ENCODE measurements at places on chromosomes 16 and 17.

DNA sequence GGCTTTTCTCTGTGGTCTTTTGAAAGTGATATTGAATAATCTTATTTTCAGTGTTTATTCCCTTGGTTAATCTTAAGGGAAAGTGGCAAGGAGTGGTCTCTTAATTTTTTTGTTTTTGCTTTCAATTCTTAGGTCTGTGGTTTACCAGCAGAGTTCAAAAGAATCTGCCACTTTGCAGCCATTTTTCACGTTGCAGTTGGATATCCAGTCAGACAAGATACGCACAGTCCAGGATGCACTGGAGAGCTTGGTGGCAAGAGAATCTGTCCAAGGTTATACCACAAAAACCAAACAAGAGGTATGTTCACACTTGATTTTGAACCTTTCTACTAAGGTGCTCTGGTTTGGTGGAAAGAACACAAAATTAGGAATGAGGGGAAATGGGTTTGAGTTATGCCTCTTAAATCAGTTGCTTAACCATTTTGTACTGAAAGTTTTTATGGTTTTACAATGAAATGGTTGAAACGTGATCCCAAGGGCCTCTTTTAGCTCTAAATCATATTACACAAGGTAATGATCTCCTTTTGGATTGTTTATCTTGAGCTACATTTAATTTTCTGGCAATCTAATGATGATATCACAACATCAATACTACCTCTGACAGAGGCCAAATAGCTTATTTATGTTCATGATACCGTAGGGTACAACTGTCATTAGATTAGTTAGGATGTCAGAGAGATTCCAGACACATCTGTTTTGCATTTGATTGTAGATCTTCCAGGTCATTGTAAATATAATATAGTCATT lies 51.6 kb upstream of the CRISPLD2 start:
- DNase-seq: no peak

DNA sequence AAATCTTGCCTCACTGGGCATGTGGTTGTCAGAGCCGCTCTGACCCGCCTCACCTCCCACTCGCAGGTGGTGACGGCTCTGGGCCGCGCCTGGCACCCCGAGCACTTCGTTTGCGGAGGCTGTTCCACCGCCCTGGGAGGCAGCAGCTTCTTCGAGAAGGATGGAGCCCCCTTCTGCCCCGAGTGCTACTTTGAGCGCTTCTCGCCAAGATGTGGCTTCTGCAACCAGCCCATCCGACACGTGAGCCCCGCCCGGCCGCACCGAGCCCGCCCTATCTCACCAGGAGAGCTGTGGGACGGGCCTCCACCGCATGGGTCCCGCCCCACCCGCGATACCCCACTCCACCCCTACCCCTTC lies 4.0 kb downstream of the TGFB1I1 start:
- DNase-seq: no peak

DNA sequence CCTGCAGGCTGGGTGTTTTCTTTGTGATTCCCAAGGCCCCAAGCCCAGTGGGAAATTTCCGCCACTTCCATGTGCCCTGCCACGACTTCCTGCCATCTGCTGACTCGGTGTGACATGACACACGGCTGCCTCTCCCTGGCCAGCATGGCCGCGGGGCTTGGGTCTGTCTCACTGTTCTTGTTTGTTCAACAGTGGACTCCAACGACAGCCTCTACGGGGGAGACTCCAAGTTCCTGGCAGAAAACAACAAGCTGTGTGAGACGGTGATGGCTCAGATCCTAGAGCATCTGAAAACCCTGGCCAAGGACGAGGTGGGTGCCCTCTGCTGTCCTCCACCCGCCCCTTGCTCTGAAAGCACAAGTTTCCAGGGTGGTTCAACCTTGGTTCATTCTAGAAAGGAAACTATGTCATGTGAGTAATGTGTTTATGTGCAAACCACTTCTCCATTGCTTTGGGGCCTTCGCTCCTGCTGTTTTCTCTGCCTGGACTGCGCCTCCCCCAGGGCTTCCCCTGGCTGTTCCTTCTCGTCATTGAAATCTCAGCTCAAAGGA lies 26.8 kb downstream of the KNOP1 start:
- no peak for DNase-seq

DNA sequence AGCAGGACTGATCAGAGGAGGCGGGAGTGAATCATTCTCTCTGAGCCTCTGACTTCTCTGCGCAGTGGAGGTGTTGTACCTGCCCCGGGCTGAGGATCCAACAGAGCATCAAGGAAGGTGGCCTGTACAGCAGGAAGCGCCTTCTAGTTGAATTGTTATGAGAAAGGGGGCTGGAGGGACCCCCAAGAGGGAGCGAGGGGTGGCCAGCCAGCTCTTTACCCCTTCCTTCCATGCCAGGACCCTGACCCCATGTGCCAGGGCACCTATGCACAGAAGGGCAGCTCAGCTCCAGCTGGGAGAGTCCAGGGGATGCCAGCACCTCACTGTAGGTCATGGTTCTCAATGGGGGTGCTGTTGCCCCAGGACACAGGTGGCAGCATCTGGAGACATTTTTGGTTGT lies 149.3 kb downstream of the SDK2 start:
- no peak for DNase-seq

DNA sequence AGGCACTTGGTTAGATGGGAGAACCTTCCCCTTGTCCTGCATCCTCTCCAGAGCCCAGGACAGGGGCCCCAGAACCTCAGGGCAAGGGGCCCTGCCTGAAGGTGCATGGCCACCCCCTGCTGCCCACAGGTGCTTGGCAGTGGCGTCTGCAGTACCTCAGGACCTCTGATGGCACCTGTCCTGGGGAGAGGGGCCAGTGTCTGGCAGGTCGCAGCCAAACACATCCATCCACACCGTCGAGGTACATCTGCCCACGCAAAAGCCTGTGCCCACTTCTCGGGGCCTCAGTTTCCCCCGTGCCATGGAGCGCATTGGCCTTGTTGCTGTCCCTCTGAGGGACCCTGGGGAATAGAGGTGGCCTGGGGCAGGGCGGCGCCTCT lies 9.3 kb downstream of the MAP2K3 start:
- DNase-seq: no peak

DNA sequence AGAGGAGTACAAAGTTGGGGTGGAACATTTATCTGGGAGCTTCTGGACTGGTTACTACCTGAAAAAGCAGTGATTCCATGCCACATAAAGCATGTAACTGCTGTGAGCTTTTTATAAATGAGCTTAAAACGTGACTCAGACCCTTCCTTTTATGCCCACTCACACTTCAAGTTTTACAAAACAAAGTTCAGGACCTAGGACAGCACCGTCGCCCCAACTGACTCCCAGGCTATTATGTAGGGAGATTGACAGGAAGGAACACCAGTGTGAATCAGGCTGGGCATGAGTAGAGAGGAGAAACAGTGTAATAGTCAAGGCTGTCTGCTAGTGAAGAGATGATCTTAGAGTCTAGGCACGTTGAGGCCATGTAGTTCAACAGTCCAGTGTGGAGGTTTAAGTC lies 91.6 kb upstream of the DNAH9 start:
- DNase-seq: peak; percentile 49

DNA sequence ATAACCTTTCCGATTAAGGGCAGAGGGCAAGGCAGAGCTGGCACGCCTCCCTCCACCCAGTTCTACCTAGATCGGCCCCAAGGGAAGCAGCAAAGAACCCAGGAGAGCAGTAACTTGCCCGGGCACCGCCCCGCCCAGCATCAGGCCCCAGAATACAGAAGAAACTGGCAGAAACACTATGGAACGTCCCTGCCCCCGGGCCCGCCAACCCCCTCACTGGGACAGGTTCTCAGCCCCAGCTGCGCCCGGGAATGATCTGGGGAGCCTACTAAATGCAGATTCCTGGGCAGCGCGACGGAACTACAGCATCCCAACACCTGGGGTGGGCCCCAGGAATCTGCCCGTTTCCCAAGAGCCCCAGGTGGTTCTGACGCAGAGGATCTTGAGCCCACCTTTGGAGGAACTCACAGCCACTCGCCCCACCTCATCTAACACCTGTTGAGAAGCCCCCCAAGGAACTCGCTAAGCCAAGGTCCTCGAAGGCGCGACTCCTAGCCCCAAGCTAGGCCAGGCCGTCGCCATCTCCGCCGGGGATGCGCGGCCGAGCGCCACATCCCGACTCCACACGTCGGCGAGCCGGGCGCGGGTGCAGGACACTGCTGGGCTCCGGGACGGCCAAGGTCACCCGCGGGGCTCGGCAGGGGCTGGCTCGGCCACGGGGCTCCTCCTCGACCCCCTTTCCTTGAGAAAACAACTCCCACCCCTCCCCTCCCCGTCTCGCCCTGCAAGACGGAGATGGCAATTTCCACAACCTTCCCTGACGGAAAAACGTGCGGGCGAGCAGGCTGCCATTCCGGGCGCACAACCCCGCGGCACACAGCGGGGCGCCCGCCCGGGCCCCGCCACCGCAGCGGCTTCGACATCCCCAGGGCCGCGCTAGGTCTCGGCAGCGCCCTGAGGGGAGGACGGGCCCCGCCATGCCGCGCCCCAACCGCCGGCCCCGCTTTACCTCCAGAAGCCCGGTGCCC lies 913 bp downstream of the CDIP1 start:
- DNase-seq: no peak

- no peak for DNase-seq
Measured at GRCh38 chr17:61395409-61395982, 4.1 kb upstream of the TBX2 start.

GRCh38 chr17:17755715-17756114 lies 74.5 kb downstream of the RAI1 start:
- no peak for DNase-seq

DNA sequence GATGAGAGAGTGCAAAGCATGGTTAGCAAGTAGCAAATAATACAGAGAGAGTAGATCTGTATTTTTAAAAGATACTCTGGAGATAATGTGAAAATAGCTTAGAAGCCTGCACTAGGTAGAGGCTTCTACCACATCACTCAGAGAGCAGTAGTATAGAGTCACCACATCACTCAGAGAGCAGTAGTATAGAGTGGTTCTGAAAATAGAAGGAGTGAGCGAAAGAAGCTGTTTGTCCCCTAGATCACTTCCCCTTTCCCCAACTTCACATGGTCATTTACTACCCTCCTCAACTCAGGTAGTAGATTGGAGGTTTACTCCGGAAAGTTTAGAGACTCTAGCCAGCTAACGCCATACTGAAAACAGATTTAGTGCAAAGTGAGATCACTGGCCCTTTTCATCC lies 17.1 kb downstream of the DGKE start:
- no peak for DNase-seq

DNA sequence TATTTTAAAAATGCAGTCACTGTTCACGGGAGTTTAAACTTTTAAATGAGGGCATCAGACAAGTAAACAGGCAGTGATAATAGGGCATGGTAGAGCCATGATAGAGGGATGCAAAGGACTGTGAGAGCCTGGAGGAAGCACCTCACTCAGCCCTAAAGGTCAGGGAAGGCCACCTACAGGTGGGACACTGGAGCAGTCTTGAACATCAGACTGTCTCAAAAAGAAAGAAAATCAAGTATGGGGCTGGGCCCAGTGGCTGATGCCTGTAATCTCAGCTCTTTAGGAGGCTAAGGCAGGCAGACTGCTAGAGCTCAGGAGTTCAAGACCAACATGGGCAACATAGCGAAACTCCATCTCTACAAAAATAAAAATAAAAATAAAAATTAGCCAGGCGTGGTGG lies 31.0 kb upstream of the DHRS7B start:
- DNase-seq: no peak

GRCh38 chr17:67520916-67521774 lies 144.1 kb downstream of the PITPNC1 start:
- DNase-seq: no peak

DNA sequence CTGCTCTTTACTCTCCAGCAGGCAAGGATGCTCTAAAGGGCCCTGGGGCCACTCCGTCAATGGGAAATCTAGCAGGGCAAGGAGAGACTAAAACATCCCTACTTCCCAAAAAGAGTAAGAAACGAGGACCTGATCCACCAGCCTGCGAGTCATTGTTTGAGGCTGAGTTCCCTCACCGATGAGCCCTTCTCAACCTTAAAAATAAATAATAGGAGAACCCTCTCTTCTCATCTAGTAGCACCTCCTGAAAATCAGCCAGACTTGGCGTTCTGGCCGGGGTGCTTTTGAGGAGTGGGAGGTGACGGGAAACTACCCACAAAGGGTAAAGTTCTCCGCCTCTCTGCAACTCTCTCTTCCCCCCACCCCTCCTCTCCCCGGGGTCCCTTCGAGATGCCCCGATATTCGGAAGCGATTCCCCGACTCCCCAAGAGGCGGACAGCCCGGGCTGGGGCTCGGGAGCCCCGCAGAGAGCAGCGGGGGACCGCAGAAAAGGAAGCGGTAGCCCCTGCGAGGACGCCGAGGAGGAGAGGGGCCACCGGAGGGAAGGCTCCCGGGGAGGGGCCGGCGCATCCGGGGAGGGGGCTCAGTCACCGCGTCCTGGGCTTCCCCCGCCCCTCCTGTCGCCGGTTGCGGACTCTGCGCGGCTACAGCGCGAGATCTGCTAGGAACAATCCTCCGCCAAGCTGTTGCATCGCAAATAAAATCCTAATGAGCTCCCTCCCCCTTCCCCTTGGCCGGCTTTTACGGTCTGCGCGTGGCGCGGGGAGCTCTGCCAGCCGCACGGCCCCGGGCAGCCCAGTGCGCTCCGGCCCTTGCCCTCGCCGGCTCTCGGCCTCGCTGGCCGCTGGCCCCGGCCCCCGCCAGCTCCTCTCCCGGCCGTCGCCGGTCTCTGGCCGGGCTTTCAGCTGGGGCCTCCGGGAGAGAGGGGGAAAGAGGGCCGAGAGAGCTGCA lies 1.3 kb downstream of the HOXB9 start:
- DNase-seq: no peak

- no peak for DNase-seq
Measured at GRCh38 chr16:68676113-68676860, 31.2 kb downstream of the CDH3 start.

DNA sequence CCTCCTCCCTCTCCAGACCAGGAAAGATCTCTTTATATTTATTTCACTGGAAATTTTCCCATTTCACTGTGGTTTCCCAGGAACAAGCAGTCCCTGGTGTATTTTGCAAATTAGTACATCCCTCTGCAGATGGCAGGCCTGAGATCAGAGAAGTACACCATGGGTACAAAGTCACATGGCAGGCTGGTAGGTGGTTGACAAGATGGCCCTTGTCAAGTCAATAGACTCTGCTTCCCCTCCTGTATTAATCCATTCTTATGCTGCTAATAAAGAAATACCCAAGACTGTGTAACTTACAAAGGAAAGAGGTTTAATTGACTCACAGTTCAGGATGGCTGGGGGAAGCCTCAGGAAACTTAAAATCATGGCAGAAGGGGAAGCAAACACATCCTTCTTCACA lies 51.6 kb upstream of the KSR1 start:
- DNase-seq: no peak

GRCh38 chr16:1706386-1707192 lies 594 bp downstream of the MAPK8IP3 start:
- no peak for DNase-seq

- no peak for DNase-seq
Measured at GRCh38 chr16:12511708-12512107, 292.0 kb downstream of the CPPED1 start.
